Thyroid gland (tissue), 4 donors: ENCODE measurements at places on chromosomes 6 and 20. TPM values are rescaled to one million over a fixed set of nuclear protein-coding genes. Genes with fewer than 3 reads are reported as not detected.
A peak's percentile ranks its signal among the peaks of the same experiment; 100 is the strongest.

Gene MYB
- not detected for total RNA-seq

Gene STMND1
- not detected for total RNA-seq

Gene LY86
- total RNA-seq, result not detected

Gene CLIC5
- 11.8 TPM for total RNA-seq

GRCh38 chr6:158630938-158631616, 13.5 kb downstream of the DYNLT1 start:
- peaks cover under 1% of the 10 kb centered on the region for H3K36me3 ChIP-seq
- no peak overlapping the region for H3K4me3 ChIP-seq
- H3K27ac ChIP-seq, result peak overlapping the region; percentile 31
- no peaks in the 10 kb centered on the region for H3K27me3 ChIP-seq
- H3K4me1 ChIP-seq, result peaks cover 13% of the 10 kb centered on the region

- no peak for DNase-seq
- H3K36me3 ChIP-seq, result no peaks in the 10 kb centered on the region
- H3K27me3 ChIP-seq, result no peaks in the 10 kb centered on the region
These were observed 15.3 kb downstream of the GFOD1 start for GRCh38 chr6:13472099-13472498.

- DNase-seq, result no peak
- no peaks in the 10 kb centered on the region for H3K27me3 ChIP-seq
- no peaks in the 10 kb centered on the region for H3K4me1 ChIP-seq
These were observed 74.7 kb downstream of the PFDN4 start for GRCh38 chr20:54282625-54283024.

DNA sequence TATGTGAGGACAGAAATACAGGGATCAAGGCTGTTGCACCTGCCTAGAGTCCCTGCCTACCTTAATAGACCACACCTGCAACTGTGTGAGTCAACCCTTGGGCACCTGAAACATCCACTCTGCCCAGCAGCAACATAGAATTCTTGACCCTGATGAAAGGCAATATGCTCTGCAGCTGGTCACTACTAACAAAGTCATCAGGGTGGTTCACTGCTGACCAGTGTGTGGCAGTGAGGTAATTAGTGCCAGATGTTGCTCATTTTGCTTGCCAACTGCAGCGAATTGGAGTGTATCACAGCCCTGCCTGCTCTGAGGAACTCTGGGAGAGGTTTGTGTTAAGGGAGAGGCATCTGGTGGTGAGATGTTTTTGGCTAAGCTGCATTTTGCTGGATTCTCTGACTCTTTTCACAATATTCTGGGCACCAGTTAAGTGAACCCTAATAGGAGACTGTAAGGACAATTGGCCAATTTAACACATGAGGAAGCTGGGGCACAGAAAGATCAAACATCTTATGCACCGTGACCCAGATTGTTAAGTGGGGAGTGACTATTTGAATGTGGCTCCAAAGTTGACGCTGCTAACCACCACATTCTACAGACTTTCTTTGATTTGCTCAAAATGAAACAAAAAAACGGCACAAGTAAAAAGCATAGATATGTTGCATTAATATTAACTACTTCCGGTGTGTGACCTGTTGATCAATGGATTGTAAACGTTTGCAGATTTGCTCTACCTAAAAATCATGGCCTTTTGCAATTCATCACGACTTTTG, 61.9 kb upstream of the OPRM1 start:
- no peak for DNase-seq
- no peaks in the 10 kb centered on the region for H3K36me3 ChIP-seq
- no peaks in the 10 kb centered on the region for H3K4me1 ChIP-seq
- H3K27me3 ChIP-seq, result no peaks in the 10 kb centered on the region
- H3K4me3 ChIP-seq, result no peak overlapping the region
- H3K27ac ChIP-seq, result no peak overlapping the region

DNA sequence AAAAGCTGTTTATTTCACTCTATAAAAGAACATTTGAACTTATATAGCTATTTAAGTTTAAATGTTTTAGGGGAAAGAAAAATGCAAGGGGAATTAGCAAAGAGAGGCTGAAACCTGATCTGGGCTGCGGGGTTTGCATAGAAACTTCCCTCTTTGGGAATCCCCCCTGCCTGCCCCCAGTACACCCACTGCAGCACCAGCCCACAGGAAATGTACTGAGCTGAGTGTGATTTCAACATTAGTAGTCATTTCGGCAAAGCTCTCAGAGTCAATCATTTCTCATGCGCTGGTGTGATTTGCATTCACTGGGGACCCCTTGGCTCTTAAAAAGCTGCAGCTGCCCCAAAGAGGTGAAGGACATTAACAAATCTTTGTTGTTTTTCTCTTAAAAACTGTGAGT, 859.4 kb downstream of the MAFB start:
- no peak for DNase-seq
- no peaks in the 10 kb centered on the region for H3K4me1 ChIP-seq
- no peaks in the 10 kb centered on the region for H3K27me3 ChIP-seq
- H3K27ac ChIP-seq, result no peak overlapping the region
